ENCODE measurements at places on chromosomes 16 and 17. TPM values are rescaled to one million over a fixed set of nuclear protein-coding genes. Genes with fewer than 3 reads are reported as not detected.

XAF1 gene
- 4.6 TPM for total RNA-seq

DNA sequence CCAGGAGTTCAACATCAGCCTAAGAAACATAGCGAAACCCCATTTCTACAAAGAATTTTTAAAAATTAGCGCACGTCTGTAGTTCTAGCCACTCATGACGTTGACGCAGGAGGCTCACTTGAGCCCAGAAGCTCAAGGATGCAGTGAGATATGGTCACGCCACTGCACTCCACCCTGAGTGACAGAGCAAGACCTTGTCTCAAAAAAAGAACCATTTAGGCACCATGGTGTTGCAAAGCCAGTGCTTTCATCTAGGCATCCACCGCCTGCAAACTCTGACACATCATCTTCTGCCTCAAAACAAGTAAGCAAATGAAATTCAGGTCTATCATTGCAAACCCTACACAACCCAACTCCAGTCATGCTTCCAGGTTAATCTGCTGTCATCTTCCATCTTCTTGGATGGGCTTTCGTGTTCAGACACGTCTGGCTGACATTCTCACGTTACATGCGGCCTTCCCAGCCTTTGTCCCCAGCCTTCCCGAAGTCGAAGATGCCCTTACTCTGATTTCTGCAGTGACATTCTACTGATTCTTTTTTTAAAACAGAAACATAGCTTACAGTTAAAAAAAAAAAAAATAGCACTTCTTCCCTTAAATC lies 8.9 kb downstream of the ANKRD11 start:
- DNase-seq, result no peak

DNA sequence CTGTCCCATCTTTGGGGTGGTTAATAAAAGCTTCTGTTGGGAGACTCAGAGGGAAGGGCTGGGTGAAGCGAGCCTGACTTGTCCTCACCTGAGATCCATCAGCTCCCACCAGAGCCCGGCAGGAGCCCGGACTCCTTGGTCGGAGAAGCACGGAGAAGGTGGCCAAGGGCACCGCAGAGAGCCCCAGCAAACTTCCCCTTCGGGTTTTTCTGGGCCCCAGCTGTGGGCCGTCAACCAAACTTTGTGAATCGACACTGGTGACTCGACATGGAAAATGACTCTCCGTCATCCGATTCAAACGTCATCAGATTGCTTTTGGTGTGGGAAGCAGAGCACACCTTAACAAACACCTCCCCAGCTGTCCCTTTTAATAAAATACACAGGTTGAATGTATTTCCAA lies 21.4 kb downstream of the ENPP7 start:
- no peak for DNase-seq

TERF2IP gene
- total RNA-seq, result 37.6 TPM

MYH4 gene
- total RNA-seq, result not detected

- DNase-seq, result no peak
These were observed 477.5 kb downstream of the WWOX start for GRCh38 chr16:78576941-78577340.

PPP1R1B gene
- 38.4 TPM for total RNA-seq

JMJD8 gene
- total RNA-seq, result 49.5 TPM

DNA sequence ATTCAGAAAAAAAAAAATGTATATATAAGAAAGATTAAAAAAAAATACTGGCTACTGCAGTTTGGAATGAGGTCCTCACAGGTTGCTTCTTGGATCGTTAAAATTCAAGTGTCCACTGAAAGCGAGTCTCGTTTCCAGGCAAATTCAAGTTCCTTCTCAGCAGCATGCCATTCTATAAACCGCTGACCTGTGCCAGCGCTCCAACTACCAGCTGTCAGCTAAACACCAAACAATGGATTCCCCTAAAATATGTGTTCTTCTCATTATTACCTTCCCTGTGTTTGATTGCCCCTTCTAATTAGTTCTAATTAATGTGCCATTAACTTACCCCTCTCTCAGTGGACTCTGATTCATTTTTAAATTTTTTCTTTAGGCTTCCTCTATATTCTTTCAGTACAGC lies 92.4 kb downstream of the DNAH9 start:
- no peak for DNase-seq

GRCh38 chr16:21652453-21652852 lies at the start of gene IGSF6:
TSS of gene IGSF6 (minus strand) at chr16:21652608. CDS start at chr16:21652598, 10 bp downstream.
- no peak for DNase-seq

HBM gene
- total RNA-seq, result not detected

DNA sequence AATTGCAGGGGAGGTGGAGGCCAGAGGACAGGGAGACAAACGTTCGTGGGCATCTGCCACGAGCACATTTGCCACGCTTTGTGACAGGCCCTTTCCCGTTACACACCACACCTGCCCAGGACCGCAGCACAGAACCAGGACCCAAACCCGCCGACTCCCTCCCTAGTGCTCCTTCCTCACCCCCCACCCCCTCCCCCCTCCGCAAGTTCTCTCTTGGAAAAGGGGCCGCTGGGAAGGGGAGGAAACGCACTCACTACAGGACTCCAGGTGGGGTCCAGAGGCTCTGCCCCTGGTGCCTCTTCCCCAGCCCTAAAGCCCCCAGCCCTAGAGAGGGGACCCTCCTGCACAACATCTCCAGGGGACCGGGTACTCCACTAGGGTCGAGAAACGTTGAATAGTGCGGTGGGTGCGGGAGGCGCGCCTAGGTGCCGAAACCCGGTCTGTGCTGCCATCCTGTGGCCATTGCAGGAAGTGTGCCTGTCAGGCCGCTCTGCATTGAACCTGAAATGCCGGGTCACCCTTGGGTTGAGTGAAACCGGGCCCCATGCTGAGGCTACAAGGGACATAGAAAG lies 21.9 kb upstream of the EIF1 start:
- DNase-seq, result peak; percentile 91

SLC16A13 gene
- not detected for total RNA-seq

DNA sequence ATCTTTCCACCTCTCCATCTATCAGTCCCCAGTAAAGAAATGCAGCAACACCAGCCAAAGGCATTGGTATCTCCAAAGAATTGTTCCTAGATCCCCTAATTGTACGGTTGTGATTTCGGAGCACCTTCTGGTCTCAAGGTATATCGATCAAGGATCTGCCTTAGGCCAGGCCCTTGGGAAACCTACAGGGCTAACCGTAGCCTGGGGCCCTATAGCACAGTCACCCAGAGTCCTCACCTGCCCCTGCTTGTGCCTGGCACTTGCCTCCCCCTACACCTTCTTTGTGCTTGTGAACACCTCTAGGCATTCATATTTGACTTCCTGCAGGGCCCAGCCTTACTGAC lies 16.8 kb upstream of the AURKB start:
- no peak for DNase-seq

DNA sequence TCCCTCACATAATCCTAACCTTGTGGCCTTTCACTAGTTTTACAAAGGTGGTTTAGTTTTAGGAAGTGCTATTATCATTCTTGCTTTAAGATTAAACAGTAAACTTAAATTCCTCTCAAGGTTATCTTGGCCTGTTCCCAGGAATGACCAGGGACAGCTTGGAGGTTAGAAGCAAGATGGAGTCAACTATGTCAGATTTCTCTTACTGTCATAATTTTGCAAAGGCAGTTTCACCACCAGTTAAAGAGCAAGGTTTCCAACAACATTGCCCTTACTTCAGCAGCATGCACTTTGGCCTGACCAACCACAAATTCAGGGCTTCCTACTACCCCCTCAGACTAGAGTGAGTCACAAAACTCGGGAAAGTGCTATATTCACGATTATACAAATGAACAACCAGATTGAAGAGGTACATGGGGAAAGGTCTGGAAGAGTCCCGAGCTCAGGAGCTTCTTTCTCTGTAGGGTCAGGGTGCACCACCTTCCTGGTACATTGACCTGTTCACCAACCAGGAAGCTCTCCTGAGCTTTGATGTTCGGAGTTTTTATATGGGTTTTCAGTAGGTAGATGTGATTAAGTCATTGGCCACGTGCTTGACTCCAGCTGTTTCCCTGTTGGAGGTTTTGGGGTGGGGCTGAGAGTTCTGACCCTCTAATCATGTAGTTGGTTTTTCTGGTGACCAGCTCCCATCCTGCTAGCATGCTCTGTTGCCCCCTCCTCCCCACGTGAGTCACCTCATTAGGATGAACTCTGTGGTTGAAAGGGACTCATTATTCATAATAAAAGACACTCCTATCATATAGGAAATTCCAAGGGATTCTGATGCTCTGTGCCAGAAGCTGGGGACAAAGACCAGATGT lies 19.4 kb downstream of the RHOT1 start:
- DNase-seq, result no peak

GRCh38 chr16:14302031-14302398 lies 230.9 kb downstream of the MRTFB start:
- peak; percentile 81 for DNase-seq

TBC1D3E gene
- total RNA-seq, result not detected

TOP2A gene
- total RNA-seq, result 0.33 TPM

DNA sequence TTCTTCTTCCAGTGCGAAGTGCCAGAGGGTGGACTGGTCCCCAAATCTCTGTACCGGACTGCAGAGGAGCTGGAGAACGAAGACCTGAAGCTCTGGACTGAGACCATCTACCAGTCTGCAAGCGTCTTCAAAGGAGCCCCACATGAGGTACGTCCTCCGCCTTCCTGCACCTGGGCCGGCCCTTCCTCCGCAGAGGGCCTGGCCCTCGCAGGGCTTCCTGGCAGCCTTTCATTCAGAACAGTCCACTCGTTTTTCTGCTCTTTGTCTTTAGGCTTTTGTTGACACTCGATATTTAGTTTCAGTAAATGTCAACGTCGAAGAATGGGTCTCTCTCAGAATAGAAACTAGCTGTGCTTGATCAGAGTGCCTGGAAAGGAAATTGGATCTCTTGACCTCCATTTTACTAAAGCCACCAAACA lies 68.6 kb downstream of the SEC14L1 start:
- no peak for DNase-seq

MARCHF10 gene
- under 0.01 TPM for total RNA-seq

SMURF2 gene
- 15.5 TPM for total RNA-seq

GRCh38 chr16:31488468-31489297 lies 5.8 kb downstream of the SLC5A2 start:
- DNase-seq, result no peak

DNA sequence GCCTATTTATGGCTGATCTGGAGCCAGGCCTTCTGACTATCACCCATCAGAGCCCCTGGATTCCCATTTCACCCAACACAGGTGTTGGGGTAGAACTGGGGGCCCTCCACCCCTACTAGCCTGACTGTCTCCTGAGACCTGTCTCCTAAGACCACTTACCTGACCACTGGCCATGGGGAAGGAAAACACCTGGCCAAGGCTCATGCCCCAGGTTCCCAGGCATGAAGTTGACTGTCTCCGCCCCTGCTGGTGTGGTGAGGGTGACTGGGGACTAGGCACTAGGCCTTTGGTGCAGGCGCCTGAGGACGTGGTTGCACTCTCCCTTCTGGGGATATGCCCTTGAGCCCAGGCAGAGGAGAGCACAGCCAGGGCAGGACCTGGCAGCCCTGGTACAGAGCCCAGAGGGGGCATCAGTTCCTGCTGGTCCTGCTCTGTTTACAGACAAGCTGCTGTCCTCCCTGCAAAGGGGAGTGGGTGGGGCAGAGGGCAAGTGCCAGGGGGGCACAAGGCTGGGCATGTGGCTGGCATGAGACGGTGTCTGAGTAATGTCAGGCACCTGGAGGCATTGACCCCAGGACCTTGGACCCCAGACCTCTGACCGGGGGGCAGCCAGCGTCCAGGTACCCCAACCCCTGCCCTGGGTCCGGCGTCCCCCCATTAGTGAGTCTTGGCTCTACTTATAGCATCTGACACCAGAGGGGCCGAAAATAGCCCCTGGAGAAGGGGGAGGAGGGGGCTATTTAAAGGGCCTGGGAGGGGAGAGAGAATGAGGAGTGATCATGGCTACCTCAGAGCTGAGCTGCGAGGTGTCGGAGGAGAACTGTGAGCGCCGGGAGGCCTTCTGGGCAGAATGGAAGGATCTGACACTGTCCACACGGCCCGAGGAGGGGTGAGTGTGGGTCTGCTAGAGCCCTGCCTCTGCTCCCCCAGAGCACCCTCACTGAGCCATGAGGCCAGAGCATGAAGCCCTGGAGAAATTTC lies at the start of gene TCAP:
Gene TCAP (plus strand): TSS at position 769 of the 981 bp plus-strand sequence. CDS start 11 bp downstream, at position 780.
- DNase-seq, result no peak

DNA sequence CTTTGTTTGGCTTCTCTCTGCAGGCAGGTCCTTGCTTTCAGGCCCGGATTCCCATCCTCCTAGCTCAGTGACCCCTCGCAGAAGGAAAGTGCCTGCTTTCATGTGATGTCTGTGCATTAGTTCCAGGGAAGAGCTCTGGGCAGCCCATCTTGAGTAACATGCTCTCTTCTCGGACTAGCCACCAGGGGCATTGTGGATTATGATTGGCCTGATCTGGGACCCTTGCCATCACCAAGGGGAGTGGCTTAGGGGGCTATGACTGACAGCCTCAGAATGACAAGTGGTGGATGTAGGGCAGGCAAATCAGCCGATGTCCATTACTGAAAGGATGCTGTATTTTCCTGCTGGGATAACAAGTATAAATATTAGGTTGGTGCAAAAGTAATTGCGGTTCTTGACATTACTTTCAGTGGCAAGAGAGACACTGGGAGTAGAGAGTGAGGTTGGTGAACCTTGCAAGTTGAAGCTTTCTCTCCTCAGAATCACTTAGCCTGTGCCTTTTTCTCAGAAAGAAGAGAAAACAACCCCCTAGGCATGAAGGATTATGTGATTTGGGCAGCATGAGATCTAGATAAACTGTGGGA lies 71.5 kb upstream of the MPHOSPH6 start:
- DNase-seq, result no peak

GRCh38 chr17:39224778-39225307 lies 902 bp downstream of the STAC2 start:
- DNase-seq, result no peak

- DNase-seq, result no peak
These were observed 13.4 kb downstream of the CD300E start for GRCh38 chr17:74610108-74610507.

EVPLL gene
- not detected for total RNA-seq

- no peak for DNase-seq
These were observed 21.6 kb upstream of the ARL4D start for GRCh38 chr17:43377056-43377810.

- DNase-seq, result no peak
These were observed 30.3 kb downstream of the DBNDD1 start for GRCh38 chr16:89988951-89989350.

GRCh38 chr16:20676268-20676825 lies 21.1 kb downstream of the ACSM1 start:
- peak; percentile 73 for DNase-seq

NUPR1 gene
- total RNA-seq, result 32.0 TPM

DNA sequence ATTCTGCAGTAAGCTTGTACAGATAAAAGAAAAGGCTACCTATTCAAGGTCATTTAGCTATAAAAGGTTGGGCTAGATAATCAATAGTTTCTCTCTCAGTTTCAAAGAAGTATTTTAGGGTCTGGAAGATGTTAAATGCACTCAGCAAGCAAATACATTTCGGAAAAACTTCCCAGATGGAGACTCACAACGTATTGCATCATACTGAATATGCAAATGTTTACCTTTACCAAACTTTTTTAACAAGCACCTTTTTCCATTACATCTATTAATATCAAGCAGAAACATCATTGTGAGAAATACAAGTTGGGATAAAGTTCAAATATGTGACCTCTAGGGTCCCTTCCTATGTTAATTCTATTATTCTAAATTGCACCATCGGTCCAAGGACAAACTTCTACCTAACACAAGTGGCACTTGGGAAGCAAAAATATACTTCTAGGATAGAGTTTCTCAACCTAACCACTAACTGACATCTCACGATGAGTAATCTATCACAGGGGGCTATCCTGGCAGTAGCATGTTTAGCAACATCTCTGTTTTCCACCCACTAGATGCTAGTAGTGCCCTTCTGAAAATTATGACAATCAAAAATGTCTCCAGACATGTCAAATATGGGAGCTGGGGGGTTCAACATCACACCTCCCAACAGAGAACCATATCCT lies 14.5 kb downstream of the KANSL1 start:
- DNase-seq, result no peak

- no peak for DNase-seq
These were observed 77.1 kb downstream of the ELAC2 start for GRCh38 chr17:12940699-12941098.

GRCh38 chr17:20225162-20226115 lies 216.3 kb downstream of the SPECC1 start:
- no peak for DNase-seq

Measured in body of pancreas (tissue), 4 donors.